Lower leg skin (tissue), 4 donors: ENCODE measurements at places on chromosomes 2 and 18. TPM values are rescaled to one million over a fixed set of nuclear protein-coding genes. Genes with fewer than 3 reads are reported as not detected.
A peak's percentile ranks its signal among the peaks of the same experiment; 100 is the strongest.

TAF4B gene
- total RNA-seq: 15.4 TPM

DNA sequence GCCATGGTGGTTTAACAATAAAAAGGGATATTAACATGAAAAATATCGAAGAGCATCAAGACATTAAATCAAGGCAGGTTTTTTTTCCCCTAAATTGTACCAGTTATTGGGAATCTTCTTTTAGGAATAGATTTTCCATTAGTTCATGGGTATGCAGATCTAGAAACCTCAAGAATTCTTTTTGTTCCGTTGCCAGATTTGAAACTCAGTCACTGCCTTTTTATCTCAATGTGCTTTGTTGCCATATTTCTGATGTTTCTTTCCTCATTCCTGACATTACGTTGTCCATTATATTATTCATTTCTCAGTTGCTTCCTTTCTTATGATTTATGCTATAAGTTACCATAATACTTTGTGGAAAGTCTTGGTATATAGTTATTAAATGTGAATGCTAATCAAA, 162.2 kb downstream of the CD226 start:
- DNase-seq: no peak

UGT1A10 gene
- total RNA-seq: 0.36 TPM

GRCh38 chr2:88187038-88187676, 17.0 kb downstream of the THNSL2 start:
- no peak for DNase-seq

RAB6C gene
- total RNA-seq: not detected

ASAP2 gene
- total RNA-seq: 34.0 TPM

ALKAL2 gene
- 1.2 TPM for total RNA-seq

- DNase-seq: peak; percentile 79
These were observed 72.1 kb downstream of the EDAR start for GRCh38 chr2:108916796-108917421.
